ENCODE measurements at places on chromosomes 13 and 19.
A peak's percentile ranks its signal among the peaks of the same experiment; 100 is the strongest.

DNA sequence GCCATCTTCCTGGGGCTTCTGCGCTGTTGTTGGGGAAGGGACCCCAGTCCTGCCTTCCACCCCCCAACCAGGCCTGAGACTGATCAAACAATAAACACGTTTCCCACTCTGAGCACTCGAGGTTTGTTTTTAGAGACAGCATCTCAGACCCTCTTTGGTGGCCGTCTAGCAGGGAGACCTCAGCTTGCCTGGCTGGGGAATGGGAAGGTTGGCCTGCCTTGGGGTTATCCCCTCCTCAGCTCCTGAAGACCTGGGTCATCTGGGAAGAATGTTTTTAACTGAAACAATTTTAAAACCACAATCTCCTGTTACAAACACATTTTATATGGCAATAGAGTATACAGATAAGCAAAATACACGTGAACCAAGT, 2.0 kb downstream of the ZNF581 start:
- DNase-seq = no peak

- no peak for DNase-seq
Observed at GRCh38 chr19:19461306-19461670, 54.1 kb downstream of the TSSK6 start.

- no peak for DNase-seq
Observed at GRCh38 chr13:22032905-22033304, 362.0 kb downstream of the FGF9 start.

DNA sequence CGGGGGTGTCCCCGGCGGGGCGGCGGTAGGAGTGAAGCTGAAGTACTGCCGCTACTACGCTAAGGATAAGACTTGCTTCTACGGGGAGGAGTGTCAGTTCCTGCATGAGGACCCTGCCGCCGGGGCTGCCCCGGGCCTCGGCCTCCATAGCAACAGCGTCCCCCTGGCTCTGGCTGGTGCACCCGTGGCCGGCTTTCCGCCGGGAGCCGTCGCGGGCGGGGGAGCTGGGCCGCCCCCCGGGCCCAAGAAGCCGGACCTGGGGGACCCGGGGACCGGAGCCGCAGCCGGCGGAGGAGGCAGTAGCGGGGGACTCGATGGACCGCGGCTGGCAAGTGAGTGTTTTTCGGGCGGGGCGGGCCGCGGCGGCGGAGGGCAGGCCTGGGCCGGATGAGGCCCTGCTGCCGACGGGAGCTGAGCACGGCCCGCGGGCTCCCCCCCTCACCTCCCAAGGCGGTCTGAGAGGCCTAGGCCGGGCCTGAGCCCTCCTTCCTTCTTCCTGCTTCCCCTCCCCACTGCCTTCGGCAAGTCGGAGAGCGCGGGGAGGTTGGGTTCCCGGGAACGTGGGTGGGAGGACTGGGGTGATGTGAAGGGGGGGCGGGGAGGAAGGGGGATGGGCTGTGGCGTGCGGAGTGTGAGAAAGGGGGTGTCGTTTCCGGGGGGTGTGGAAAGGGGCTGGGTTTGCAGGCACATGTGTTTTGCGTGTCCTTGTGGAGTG, 568 bp downstream of the PAN3 start:
- peak; percentile 75 for DNase-seq

DNA sequence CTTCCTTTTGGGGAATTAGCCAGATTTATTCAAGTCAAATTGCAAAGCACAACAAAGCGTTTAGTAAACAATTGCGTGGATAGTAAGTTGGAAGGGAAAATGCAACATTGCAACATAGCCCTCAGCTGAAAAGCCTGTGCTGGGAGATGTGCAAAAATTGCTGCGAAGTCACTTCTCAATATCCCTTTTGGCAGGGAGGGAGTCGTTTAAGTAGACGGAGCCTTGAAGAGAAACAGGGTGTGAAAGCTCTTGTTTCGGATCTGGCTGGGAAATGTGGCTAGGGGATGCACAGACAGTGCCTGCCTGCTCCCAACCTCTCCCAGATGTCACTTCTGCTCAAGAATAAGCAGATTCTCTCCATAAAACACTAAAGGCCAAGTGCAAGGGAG, 56.8 kb downstream of the SLC7A1 start:
- no peak for DNase-seq

- DNase-seq = no peak
Observed at GRCh38 chr13:41463838-41464602, 6.7 kb downstream of the RGCC start.

DNA sequence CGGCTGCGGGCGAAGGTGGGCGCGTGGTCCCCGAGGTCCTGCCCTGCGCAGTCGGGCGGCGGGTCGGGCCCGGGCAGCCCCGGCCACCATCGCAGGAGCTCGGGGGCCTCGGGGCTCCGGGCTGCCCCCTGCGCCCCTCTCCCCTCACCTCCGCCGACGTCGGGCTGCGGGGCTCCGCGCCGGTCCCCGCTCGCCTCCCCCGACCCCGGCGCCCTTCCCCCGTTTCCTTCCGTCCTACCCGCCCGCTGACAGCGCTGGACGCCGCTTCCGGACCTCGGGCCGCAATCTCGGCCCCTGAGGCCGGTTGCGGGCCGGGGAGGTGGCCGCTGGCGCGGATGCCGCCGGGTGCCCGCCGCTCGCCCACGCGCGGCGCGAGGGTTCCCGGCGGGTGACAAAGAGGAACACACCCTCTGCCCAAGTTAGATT, 720 bp downstream of the FARP1 start:
- DNase-seq = peak; percentile 43

DNA sequence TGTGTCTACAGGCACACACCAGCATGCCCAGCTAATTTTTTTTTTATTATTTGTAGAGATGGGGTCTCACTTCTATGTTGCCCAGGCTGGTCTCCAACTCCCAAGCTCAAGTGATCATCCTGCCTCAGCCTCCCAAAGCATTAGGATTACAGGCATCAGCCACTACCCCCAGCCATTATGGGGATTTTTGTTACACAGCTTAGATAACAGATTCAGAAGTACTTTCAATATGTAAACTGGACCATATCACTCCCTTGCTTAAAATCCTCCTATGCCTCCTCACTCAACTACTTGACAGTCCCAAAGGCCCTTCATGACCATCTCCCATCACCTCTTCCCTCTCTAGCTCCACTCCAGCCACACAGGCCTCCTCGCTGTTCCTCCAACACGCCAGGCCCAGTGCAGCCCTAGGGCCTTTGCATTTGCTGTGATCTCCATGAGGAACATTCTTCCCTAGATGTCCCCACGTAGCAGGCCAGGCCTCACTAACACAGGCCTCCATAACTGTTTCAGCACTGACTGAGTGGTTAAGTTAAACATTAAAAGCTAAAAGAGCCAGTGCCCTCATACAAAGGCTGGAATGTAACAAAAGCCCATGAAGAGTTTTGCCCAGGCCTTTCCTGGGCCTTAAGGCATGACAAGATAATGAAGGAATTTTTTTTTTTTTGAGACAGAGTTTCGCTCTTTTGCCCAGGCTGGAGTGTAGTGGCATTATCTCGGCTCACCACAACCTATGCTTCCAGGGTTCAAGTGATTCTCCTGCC, 2.5 kb downstream of the DOHH start:
- DNase-seq = no peak

GRCh38 chr13:100563779-100564178, 24.8 kb downstream of the GGACT start:
- DNase-seq = no peak

- DNase-seq = peak; percentile 60
Observed at GRCh38 chr19:29942404-29943261, 594 bp downstream of the URI1 start.

GRCh38 chr13:41327994-41328790, 17.1 kb downstream of the NAA16 start:
- no peak for DNase-seq

GRCh38 chr19:44190020-44190419, 22.3 kb upstream of the ZNF227 start:
- DNase-seq = no peak

DNA sequence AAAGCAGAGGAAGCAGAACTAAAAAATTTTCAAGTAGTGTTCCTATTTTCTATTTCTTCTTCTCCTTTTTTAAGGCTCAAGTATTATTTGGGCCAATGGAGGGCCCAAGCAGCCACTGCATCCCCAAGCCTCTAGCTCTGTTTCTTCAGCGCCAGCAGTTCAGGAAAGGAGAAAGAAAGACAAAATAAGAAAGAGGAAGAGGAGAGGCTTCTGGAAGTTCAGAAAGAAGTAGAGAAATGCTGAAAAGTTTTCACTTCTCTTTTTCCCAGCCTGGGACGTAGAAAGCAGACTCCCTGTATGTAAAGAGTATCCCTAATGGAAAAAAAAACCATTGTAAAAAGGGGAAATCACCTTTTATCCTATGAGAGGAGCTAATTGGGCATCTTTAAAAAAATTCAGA, 165.5 kb upstream of the KLF12 start:
- DNase-seq = no peak

- no peak for DNase-seq
Observed at GRCh38 chr13:94339116-94339687, 140.3 kb downstream of the DCT start.

Data from body of pancreas (tissue), 4 donors.